ENCODE measurements at places on chromosomes 5 and 9.

- no peak for DNase-seq
These were observed 248.0 kb downstream of the NSG2 start for GRCh38 chr5:174293481-174293880.

GRCh38 chr9:4887556-4887955, 94.8 kb downstream of the RCL1 start:
- no peak for DNase-seq

GRCh38 chr5:97363577-97363976, 180.5 kb upstream of the RIOK2 start:
- no peak for DNase-seq

- DNase-seq, result no peak
These were observed 19.3 kb upstream of the ORM1 start for GRCh38 chr9:114303571-114303970.

DNA sequence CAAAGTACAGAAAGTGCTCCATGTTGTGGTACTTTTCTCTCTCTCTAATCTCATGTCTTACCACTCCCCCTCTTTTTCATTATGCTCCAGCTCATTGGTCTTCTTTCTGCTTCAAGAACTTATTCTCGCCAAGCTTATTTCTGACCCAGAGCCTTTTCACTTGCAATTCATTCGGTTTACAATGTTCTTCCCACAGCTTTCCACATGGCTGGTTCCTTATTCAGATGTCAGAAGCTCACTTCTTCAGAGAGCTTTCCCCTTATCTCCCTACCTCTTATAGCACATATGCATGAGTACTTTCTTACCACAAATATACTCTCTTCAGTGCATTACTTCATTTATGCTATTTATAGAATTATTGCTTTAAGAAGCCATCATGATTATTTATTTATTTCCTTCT, 338.8 kb upstream of the ATP10B start:
- DNase-seq, result no peak

GRCh38 chr9:137242269-137243203, 1.4 kb downstream of the TUBB4B start:
- no peak for DNase-seq

DNA sequence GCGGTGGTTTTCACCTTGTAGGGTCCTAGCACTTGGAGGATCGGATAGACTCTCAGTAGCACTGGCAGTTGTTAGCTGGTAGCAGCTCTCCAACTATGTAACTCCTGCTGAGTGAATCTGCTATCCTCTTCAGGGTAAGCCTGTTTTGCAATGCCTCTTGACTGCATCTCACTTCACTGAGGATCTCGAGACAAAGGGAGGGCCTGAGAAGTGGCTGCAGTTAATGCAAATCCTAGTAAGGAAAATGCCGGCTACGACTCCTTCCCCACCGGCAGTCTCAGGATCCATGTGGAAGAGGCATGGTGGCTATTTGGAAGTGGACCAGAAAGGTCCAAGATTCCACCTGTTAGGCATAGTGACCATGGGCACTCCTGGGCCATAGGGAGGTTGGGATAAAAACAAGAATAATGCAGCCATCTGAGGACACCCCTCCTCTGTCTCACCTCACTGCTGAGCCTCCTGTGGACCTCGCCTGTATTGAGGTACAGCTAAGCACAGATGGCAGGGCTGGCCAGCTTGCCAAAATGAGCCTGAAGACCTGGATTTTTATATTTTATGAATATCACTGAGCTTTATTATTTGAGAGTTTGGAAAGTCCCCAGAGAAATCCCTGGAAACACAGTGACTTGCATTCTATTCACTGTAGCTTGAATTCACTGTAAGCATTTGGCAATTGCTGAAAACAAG, 146.0 kb downstream of the LIFR start:
- DNase-seq, result no peak

DNA sequence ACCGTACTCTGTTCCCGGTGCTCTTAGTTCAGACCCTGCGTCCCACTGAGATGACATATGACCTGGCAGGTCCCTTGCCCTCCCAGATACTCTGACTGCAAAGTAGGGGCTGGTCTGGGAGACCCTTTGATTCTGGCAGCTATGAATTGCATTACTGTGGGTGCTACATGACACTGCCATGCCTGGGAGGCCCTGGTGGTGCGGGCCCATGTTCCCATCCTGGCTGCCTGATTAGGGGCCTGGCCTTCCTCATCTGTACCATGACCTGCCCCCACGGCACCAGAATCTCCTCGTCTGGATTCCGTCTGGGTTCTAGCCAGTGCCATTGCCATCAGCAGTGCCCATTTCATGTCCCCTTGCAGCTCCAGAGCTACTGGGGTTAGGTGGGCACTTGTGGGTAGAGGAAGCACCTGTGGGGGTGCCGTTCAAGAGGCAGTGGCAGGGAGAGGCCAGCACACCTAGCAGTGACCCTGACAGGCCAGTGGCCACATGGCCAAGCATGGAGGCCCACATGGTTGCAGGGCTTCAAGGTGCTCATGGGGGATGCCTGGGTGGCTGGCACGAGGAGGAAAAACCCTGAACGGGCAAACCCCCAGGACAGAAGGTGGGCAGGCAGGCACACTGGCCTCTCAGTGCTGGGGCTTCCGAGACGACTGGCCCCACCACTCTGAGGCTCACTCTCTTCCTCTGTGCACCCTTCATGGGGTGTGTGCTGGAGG, 69.7 kb downstream of the PHF2 start:
- DNase-seq, result no peak

GRCh38 chr5:142861011-142861410, 90.8 kb downstream of the ARHGAP26 start:
- no peak for DNase-seq

- DNase-seq, result no peak
These were observed 126.5 kb upstream of the ABCA1 start for GRCh38 chr9:105054491-105054890.

GRCh38 chr9:16414451-16414850, 456.0 kb downstream of the BNC2 start:
- no peak for DNase-seq

GRCh38 chr9:73219985-73220626, 68.4 kb downstream of the ANXA1 start:
- no peak for DNase-seq

- DNase-seq, result no peak
These were observed 252.6 kb downstream of the ADAMTSL1 start for GRCh38 chr9:18726546-18726945.

DNA sequence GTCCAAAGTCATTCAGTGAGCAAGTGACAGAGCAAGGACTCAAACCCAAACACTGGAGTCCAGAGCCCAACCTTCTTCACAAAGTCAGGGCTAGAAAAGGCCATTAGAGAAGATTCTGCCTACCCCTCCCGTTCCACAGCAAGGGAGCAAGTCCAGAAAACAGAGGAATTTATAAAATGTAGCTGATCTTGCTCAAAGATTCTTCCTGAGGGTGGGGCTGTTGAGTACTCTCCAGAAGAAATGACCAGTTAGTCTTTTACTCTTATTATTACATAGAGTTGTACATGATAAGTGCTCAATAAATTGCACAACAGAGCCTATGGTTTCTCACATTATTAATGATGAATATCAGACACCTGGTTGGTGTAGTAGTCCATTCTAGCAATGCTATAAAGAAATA, 39.3 kb upstream of the HMHB1 start:
- no peak for DNase-seq

GRCh38 chr5:1918488-1919208, 35.9 kb upstream of the IRX4 start:
- DNase-seq, result no peak

GRCh38 chr9:107024193-107024592, 161.2 kb downstream of the ZNF462 start:
- no peak for DNase-seq

GRCh38 chr5:88674356-88675167, 208.4 kb downstream of the MEF2C start:
- DNase-seq, result peak; percentile 72

DNA sequence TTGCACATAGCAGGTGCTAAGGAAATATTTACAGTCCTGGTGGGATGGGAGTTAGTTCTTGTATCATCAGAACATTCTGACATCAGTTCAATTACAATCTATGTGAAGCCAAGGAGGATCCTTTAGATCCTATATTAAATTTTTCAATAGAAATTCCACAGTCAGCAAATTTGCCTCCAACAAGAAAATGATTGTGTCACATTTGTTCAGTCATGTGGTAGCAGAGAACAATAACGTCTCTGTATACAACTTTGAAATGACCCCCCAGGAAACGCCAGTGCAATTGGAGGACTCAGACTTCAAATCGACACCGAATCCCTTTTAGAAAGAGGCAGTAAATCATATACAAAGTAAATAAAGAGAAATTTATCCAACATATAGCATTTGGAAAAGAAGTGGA, 392.1 kb downstream of the DTWD2 start:
- peak; percentile 49 for DNase-seq

DNA sequence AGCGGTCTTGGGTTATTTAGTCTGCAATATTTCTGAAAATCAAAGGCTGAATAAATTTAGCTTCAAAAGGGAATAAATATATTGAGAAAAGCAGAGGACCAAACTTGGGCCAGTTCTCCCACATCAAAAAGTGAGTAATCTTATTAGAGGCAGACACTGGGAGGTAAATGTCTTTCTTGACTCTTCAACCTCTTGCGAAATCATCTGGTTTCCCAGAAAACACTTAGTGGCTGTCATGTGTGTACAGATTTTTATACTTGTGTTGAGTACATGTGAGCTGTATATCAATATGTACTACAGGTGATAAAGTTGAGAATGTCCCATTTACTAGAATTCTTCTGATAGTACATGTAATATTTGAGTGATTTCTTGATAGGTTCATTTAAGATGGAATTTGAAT, 454.9 kb downstream of the PRR16 start:
- DNase-seq, result no peak
